Activated CD4-positive, alpha-beta T cell treated with anti-CD3 and anti-CD28 coated beads, Interleukin-10, Interleukin-2, amounts not matched to agents 100 ng/mL and 50 ng/mL, durations not matched to agents 16 hours and 8 hours (primary cell): ENCODE measurements at places on chromosomes 2 and 18.

DNA sequence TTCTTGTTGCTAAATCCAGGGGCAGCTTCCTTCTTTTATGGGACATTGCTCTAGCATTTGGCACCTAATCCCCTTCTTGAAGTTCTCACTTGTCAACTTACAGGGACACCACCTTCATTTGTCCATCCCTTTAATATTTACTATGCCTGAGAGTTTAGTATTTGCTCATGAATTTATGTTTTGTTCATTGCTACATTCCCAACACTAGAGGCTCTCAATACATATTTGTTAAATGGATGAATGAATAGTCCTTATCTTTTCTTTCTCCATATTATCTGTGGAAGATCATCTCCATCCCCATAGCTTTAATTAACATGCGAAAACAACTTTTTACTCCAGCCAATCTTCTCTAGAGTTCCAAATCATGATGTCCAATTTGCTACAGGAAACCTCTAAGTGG, 5.4 kb downstream of the CWC22 start:
- no peak for DNase-seq

DNA sequence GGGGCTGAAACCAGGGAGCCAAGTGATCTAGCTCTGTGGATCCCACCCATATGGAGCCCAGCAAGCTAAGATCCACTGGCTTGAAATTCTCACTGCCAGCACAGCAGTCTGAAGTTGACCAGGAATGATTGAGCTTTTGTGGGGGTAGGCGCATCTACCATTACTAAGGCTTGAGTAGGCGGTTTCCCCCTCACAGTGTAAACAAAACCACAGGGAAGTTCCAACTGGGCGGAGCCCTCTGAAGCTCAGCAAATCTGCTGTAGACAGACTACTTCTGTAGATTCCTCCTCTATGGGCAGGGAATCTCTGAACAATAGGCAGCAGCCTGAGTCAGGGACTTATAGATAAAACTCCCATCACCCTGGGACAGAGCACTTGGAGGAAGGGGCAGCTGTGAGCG, 96.7 kb downstream of the CCDC148 start:
- DNase-seq: peak; percentile 2

DNA sequence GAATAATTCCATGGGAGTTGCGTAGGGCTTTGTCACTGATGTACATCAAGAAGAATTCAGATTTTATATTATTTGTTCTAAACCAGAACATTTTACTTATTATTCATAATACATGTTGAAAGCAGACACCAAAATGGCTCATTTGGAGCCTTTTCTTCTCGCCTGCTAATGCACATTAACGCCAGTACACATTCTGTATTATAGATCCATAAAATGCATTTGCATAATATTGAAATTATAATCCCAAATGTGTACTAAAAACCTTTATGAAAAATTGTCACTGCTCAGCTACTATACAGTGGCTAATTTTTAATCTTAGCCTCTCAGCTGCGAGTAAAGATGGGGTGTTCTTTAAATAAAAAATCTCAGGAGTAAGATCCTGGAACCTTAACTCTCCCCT, 452.2 kb upstream of the HNRNPA3 start:
- DNase-seq: no peak

DNA sequence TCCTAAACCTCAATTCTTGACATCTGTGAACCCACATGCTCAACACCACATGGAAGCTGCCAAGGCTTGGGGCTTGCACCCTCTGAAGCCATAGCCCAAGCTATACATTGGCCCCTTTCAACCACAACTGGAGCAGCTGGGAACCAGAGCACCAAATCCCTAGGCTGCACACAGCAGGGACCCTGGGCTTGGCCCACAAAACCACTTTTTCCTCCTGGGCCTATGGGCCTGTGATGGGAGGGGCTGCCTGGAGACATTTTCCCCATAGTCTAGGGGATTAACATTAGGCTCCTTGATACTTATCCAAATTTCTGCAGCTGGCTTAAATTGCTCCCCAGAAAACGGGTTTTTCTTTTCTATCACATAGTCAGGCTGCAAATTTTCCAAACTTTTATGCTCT, 40.3 kb downstream of the EXOC6B start:
- DNase-seq: no peak

DNA sequence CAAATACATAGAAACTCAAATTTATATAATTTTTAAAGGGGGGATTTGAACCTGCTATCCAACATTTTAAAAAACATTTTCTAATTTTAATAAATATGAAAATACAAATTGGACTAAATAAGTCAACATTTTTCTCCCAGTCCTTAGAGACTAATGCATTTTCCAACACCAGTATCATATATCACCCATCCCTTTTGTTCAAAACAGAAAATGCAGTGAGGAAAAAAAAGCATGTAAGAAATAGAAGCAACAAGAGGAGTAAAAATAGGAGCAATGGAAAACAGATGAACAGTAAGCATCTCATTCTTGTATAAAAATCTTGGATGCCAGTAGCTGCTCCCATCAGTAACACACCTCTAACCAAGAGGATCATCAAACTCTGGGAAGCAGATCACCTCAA, 25.5 kb downstream of the KLF7 start:
- DNase-seq: no peak

DNA sequence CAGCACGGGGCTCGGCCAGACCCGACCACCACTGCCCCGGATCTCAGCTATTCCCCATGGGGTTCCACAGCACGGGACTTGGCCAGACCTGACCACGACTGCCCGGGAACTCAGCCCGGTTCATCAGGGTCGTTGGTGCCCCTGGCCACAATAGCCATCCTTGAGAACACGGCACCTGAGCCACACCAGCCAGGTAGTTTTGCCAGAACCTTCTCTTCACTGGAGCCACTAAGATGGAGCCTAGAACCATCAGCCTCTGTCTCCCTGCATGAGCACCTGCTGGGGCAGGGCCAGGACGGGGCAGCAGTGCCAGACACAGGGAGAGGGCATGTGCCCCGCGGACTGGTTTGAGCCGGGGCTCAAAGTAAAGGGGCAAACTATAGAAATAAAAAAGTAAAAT, 11.4 kb upstream of the KCNG2 start:
- no peak for DNase-seq

DNA sequence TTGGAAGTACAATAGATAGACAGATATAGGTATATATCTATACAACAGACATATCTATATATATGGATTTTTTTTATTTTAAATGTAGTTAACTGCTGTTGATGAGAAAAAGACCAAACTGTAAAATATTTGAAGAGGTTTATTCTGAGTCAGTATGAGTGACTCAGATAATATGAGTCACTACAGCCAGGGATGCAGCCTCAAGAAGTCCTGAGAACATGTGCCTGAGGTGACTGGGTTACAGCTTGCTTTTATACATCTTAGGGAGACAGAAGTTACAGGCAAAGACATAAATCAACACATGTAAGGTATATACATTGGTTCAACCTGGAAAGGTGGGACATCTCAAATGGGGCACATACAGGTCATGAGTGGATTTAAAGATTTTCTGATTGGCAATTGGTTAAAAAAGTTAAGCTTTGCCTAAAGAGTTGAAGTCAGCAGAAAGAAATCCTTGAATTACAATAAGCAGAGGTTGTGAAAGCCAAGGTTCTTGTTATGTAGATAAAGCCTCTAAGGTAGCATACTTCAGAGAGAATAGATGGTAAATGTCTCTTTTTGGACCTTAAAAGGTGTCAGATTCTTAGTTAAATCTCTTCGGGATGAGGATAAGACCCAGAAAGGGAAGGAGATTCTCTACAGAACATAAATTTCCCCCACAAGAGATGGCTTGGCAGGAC, 149.9 kb downstream of the RBM43 start:
- peak; percentile 21 for DNase-seq

DNA sequence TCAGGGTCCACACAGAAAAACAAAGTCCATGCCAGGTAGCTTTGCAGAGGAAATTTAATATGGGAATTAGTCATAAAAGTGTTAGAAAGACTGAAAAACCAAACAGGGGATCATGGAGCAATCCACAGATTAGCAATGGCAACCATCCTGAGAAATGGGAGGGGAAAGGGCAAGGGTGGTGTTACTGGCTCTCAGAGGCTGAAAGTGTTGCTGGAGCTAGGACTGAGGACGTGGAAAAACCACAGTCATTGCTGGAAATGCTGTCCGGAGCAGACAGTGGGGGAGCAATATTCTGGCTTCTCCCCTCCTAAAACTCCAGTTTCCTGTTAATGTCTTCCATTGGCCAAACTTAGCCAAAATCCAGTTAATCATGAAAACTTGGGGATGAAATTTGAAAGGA, 172.4 kb downstream of the ZBTB7C start:
- no peak for DNase-seq

DNA sequence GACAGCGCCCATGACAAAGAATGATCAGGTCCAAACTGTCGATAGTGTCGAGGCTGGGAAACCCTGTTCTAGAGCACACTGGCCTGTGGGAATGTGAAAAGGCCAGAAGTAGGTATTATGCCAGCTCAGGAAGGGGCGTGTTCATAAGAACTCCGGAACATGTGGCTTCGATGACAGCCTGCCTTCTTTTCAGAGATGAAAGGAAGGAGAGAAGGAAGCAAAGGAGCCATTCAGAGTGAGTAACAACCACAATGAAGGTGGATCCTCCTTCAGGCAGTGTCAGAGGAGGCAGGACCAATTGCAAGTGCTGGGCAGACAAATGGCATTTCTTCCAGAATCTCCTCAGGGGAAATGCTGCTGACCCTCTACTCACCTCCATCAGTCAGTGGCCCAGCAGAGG, 58.5 kb downstream of the NCKAP5 start:
- DNase-seq: no peak

GRCh38 chr2:219823574-219823973, 196.1 kb downstream of the SLC4A3 start:
- no peak for DNase-seq

- no peak for DNase-seq
Measured at GRCh38 chr2:235416858-235417499, 76.9 kb upstream of the AGAP1 start.

DNA sequence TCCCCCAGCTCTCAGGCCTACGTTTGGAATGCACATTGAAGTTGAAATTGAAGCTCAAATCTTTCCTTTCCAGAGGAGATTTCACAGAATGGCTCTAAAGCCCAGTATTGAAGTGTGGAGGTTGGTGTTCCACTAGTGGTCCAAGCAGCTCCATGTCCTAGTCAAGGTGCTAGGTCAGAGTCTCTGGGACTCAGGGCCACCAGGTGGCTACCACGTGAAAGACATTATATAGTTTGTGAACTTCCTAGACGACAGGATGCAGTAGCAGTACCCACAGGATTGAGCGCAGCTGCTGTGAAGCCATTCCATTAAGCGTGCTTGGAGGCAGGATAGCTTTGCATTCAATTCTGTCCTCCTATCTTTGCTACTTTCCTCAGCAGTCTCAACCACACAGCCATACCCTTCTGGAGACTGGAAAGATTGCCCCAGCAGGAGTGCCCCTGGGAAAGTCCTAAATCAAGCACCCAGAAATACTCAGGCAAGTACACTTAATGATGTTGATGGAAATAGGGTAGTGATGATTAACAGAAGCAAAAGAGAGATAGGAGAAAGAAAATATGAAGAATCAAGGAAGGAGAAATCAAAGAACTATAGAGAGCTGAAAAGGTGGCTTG, 4.7 kb upstream of the TGFA start:
- DNase-seq: no peak

- DNase-seq: peak; percentile 68
Measured at GRCh38 chr2:97966545-97967215, 29.1 kb downstream of the TMEM131 start.

DNA sequence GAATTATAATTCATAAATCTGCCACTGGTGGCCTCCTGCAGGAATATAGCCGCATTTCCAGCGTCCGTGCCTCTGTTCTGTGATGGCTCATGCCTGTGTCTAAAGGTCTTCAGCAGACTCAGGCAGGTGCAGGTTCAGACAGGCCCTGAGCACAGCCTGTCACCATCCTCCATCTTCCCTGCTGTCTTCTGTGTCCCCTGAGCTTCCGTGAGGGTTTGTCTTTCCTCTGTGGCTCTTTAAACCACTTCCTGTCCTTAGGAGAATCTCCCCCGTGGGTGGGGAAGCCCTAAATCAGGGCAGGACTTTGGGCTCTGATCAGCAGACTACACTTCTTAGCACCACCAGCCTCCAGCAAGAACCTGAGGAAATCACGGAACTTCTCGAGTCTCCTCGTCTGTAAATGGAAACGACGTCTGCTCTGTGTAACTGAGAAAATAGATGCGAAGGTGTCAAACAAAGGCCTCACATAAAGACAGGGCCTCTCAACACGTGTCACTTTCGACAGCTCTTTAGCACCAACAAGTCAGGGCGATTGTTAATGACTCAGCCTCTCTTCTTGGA, 24.1 kb upstream of the NFATC1 start:
- peak; percentile 30 for DNase-seq

GRCh38 chr18:21830532-21830931, 89.9 kb downstream of the MIB1 start:
- no peak for DNase-seq

GRCh38 chr18:13532406-13533075, 193.8 kb downstream of the FAM210A start:
- DNase-seq: no peak

DNA sequence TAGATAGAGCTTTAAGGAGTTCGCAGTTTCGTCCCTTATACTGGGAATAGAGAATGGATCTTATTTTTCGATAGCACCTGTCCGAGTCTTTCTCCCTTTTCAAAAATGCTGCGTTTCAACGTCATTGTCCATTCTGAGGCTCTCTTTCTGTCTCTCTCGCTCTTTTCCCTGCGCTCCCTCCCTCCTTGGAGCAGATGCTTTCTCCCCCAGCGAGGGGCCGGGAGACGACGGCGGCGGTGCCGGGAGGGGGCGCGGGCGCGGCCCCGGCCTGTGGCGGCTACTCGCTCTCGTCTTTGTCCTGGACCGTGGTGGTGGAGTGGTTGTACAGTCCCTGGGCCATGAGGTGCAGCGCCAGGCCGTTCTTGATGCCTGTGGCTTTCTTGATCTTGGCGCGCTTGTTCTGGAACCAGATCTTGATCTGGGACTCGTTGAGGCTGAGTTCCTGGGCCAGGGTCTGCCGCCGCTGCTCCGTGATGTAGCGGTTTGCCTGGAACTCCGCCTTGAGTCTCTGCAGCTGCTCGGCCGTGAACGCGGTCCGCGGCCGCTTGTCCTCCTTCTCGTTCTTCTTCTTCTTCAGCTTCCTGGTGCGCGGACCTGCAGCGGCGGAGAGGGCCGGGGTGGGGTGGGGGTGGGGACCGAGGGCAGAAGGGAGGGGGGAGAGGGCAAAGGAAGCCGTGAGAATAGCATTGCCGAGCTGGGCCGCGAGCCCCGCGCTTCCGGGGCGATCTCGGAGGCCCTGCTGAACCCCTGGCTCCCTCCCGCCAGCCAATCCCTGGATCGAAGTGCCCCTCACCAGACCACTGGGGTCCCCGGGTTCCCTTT, 4.6 kb downstream of the EN1 start:
- DNase-seq: no peak

- DNase-seq: no peak
Measured at GRCh38 chr2:238873841-238874240, 26.0 kb downstream of the TWIST2 start.

DNA sequence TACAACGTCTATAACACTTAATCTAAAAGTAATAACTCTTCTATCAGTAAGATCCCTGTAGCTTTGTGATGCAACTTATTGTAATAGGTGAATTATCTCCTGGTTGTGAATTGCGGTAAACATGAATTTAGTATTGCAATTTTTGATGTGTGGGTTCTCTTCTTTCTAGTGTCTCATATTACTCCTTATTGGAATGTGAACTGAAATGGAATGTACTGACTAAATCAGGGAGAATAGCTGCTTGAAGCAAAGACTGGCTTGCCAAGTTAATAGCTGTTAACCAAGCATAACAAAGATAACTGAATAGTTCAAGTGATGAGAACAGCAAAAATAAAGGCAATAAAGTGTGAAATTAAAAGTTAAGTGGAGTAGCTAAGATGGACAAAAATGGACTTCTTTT, 60.5 kb upstream of the TFPI start:
- DNase-seq: no peak

- DNase-seq: no peak
Measured at GRCh38 chr18:38718365-38718901, 1152.8 kb upstream of the CELF4 start.
